ENCODE measurements at places on chromosomes 6 and 20.

DNA sequence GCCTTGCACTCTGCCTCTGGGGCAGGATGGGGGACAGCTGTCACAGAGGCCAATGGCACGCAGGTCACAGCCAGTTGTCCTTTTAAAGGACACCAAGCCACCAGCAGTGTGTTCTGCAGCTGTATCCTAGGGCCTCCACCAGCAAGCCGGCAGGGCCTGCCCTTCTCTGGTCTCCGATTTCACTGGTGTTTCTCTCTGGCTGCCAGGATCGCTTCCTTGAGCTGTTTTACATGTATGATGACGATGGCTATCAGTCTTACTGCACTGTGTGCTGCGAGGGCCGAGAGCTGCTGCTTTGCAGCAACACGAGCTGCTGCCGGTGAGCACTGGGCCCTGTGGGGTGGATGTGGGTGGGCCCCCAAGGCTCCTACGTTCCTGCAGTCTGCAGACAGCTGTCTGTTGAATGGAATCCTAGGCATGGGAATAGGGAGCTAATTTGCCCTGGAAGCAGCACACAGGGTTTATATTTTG is 22.7 kb upstream of the MAPRE1 start:
- DNase-seq, result no peak

DNA sequence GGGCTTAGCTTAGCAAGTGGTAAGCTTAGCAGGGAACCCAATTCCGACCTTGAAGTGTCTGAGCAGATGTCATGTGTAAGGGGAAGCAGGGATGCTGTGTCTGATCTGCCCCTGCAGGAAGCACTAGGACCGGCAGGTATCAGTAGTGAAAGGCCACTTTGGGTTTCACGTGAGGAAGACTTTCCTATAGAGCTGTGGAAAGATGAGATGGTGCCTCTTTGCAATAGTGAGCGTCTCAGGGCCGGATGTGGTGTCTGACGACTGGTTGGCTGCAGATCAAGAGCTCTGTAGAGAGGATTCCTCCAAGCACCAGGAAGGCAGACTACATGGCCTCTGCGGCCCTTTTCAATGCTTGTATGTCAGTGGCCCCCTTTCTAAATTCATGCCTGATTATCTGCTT is 98.3 kb downstream of the TIAM2 start:
- peak; percentile 2 for DNase-seq

- DNase-seq, result no peak
These were observed 395 bp downstream of the NELFE start for GRCh38 chr6:31958412-31958740.

- DNase-seq, result no peak
These were observed 1.3 kb downstream of the PHACTR2 start for GRCh38 chr6:143679041-143679440.

DNA sequence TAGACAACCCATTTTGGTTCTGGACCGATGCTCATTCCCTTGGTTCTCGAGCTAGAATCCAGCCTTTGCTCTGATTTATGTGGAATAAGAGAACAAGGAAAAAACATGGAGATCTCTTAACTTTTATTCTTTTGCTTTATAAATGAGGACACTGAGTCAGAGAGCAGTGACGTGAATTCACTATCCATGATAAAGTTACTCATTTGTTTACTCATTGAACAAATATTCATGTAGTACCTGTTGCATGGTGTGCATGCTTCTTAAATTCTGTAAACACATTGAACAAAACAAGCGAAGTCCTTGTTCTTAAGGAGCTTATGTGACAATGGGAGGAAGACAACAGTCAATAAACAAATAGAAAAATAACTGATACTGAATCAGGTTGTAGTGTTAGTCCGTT is 56.9 kb downstream of the BMP2 start:
- no peak for DNase-seq

- DNase-seq, result peak; percentile 64
These were observed 7.1 kb downstream of the HSPA1B start for GRCh38 chr6:31834367-31835250.

GRCh38 chr20:62978561-62978943 is 26.0 kb downstream of the SLC17A9 start:
- no peak for DNase-seq

- DNase-seq, result no peak
These were observed 6.2 kb upstream of the SOX4 start for GRCh38 chr6:21587179-21587960.

DNA sequence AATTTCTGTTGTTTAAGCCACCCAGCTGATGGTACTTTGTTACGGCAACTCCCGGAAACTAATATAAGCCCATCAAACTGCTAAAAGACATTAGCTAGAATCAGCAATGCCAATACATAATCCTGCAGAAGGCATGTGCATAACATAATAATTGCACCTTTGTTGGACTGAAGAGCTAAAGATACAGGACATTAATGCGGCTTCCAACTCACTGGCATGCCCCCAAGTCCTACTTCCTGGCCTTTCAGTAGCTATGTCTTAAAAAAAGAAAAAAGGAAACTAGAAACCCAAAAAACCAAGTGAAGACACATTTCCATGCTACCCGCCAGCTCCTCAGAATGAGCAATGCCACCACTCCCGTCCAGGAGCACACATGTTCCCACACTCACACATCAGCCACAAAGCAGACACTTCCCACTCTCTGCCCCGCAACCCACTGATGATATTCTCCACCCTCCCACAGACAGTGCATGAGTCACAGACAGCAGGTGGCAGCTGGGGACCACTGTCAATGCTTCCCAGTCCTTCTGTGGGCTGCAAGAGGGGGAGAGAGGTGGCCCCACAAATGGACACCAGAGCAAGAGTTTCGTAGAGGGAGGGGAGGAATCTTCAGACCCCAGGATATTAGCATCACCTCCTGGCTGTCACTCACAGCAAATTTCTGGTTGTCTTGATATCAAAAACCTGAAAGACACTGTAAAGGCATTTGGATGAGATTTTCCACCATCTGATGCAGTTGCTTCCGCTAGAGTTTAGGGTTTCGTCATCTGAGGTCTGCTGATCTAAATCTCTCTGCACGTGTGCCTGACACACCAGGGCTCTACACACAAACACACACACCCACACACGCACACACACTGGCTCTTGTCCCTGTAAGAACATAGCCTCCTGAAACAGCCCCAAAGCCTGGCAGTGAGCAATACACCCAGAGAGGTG is 32.8 kb downstream of the GFOD1 start:
- DNase-seq, result peak; percentile 48

DNA sequence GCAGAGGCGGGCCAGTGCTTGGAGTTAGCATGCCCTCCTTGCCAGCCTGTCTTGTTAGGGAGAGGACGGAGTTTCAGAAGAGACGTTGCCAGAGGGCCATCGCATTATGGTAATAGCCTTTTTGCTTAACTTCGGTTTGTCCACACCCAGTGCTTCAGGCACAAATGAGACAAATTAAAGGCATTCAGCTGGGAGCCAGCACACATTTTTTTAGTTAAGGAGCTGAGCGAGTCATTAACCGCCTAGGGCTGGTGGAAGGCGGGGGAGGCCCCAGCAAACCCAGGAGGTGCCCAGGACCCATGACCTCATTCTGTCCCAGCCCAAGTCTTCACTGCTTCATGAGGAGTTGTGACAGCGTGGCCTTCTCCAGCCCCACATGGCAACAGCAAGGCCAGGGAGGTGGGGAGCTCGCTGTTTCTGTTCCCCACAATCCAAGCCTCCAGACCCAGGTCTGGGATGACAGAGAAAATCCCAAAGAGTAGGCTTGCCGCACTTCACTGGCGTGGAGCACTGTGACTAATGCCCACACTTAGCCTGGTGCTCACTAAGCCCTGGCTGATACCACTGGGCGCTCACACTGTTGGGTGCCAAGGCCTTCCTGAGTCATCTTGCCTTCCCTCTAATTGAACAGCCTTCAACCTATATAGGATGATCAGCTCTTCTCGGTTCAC is 237.1 kb downstream of the ANKRD60 start:
- DNase-seq, result no peak

DNA sequence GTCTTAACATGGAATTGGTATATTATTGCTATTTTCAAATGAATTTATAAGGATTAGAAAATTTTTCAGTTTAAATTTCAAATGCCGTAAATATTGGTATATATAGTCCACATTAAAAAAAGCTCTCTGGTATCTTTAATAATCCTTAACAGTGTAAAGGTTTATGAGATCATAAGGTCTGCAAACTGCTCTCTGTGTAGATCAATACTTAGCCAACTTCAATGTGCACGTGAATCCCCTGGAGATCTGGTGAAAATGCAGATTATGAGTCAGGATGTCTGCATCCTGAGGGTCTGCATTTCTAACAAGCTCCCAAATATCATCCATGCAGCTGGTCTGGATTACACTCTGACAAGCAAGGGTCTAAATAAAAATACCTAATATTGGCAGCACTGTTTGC is 43.5 kb downstream of the LAMA4 start:
- DNase-seq, result no peak

DNA sequence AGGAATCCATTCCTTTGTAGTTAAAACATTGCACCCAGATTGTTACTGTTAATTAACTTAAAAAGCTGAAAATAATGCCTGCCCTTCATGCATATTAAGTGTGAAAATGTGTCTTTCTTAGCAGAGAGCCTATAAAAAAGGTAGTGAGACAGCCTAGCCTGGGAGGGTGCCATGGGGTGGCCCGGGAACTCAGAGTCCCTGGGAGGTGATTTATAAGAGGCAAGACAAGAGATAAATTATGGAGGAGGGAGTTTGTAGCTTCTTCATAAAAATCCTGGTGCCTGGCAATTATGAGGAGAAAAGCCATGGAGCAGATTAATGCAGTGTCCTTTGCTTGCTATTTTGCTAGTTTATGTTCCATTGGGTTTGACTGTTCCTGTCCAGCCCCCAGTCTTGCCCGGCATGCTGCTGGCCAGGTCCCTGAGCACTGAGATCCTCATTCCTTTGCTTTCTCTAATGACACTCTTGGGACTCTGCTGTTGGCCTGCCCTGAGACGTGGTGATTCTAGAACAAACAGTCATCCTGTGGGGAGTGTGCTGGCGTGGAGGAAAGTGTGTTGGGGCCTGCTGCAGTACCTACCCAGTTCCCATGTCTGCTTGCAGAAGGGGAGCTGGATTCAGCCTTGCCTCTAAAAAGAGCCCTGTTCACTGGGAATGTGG is 4.2 kb downstream of the MLN start:
- DNase-seq, result no peak

DNA sequence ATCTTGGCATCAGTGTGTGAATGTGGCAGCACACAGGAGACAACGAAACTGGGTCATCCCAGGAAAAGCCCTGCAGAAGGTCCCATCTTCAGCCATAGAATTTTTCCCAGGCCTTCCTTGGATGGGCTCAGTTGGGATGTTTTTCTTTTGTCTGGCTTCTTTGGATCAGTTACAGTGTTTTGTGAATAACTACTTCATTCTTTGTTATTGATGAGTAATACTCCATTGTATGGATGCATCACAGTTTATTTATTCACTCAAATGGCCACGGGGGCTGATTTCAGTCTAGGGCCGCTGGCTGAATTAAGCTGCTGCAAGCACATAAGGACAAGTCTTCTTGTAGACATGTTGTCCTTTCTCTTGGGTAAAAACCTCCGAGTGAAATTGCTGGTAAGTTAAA is 81.3 kb upstream of the CD93 start:
- no peak for DNase-seq

- no peak for DNase-seq
These were observed 52.3 kb upstream of the L3MBTL3 start for GRCh38 chr6:129966125-129966524.

DNA sequence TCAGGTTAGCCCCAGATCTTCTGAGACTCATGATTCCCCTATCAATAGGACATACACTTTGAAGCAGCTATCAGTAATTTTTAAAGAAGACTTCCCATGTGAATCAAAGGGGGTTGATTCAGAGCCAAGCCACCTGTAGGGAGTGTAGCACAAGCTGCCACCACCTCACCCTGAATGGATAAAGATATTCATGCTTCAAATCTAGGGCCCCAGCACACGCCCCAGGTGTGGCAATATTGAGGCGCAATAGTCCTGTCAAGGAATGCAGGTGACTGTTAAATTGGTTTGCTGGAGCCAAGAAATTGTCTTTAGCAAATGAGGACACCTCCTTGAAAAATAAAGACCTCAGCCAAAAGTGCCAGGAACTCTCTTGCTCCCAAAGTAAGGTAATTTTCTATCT is 404.4 kb downstream of the MAFB start:
- DNase-seq, result no peak

GRCh38 chr6:115882174-115882573 is 178.5 kb downstream of the FRK start:
- no peak for DNase-seq

GRCh38 chr6:8953310-8953709 is 518.0 kb upstream of the SLC35B3 start:
- DNase-seq, result no peak

GRCh38 chr20:49278818-49279676 is 1.2 kb upstream of the ZNFX1 start:
- DNase-seq, result no peak

GRCh38 chr6:74798302-74798701 is 407.6 kb downstream of the COL12A1 start:
- DNase-seq, result no peak

DNA sequence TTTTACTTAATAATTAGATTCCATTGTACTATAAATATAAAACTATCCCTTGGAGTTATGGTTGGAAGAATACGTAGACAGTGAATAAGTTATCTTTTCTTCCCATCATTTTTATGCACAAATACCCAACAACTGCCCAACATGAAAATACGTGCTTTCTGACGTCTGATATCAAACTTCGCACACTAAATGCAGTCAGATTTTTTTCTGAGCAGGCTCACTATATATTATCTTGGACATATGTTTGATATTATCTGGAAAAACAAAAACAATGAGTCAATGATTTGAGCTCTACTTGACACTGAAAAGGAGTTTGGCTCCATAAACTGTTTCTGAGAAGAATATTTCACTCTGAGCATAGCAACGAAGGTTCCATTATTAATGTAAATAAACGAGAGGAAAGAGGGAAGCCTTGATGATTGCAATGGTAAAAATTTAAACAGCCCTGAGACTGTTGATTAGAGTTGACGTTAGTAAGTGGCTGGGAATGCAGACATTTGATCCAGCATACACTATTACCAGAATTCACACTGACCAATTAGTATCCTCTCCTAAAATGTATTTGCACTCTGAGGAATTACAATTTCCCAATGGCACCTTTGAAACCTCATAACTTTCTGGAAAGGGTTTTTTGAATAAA is 1090.0 kb downstream of the EPHA7 start:
- DNase-seq, result no peak

DNA sequence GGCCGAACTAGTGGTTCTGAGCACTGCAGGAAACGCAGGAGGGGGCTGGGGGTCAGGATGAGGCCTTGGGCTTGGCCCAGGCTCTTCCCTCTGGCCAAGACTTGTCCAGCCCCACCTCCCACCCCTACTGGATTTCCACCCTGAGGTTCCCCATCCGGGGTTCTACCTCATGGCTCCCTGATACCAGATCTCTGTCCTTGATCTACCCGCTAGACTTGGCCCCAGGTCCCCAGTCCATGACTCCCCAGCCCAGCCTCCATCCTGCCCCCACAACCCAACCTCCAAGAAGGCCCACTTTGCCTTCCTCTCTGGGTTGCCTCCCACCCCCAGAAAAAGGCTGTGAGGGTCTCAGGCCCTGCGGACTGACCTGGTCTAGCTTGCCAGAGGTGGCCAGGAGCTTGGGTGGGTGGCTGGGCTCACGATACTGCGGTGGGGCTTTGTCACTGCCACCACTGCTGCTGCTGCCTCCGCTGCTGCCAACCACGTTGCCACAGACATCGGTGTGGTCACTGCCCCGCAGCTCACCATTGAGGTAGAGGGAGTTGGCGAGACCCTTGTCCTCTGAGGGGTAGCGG is 6.8 kb upstream of the FASTKD5 start:
- no peak for DNase-seq

- DNase-seq, result no peak
These were observed 47.4 kb downstream of the SLC35B3 start for GRCh38 chr6:8387942-8388437.

GRCh38 chr6:28458568-28458967 is 15.3 kb upstream of the ZSCAN23 start:
- no peak for DNase-seq

- no peak for DNase-seq
These were observed 144.9 kb downstream of the THBS2 start for GRCh38 chr6:169108753-169109152.
